Stimulated activated CD4-positive, alpha-beta T cell treated with anti-CD3 and anti-CD28 coated beads, Interleukin-15, amount 100 ng/mL, for 1 hour (primary cell): ENCODE measurements at places on chromosomes 2 and 18.

DNA sequence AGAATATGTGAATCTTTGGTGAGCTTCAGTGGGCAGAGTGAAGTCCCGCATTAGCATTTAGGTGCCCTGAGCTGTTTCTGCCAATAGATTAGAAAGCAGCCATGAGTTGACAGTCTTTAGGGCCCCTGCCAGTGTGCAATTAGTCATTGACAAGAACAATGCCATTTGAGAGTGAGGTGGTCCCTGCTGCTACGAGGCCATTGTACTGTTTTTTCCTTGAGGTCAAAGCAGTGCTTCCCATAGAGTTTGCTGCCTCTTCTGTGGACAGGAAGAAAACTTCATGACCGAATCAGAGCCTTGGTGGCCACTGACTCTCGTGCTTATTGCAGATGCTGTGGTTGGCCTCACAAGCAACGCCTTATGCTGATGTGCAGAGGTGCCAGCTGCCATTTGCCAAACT is 102.7 kb downstream of the SH3BP4 start:
- DNase-seq: no peak

- no peak for DNase-seq
Observed at GRCh38 chr2:54329482-54330161, 73.6 kb upstream of the TSPYL6 start.

DNA sequence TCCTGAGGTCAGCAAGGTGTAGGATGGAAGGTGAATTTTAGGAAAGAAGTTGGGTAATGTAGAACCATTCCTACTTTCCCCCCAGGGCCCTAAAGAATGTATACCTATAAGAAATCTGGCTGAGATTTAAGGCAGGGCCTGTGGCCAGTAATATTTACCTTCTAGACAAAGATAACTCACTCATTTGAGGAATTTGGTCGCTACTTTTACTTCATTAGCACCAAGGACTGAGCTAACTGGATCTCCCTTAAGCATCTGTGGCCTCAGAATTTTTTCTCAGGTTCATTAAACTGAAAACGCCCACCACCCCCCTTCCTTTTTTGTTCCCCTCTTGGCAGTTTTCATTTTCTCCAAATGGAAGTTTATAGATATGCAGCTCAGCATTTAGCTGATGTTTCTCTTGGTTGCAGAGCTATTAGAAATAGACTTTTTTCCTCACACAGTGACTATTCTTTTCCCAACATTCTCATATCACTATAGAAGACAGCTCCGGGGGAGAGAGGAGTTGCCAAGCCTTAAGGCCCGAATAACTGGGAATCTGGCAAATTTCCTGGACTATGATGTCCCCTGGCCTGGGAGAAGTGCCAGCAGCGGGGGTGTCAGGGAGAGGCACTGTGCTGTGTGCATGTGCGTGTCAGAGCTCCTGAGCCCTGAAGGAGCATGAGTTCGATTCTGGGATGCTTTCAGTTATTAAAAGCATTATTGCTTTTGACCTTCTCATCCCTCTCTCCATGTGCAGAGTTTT is 310.9 kb downstream of the PRKCE start:
- DNase-seq: no peak

GRCh38 chr2:79200762-79201161 is 41.2 kb upstream of the REG3A start:
- no peak for DNase-seq

DNA sequence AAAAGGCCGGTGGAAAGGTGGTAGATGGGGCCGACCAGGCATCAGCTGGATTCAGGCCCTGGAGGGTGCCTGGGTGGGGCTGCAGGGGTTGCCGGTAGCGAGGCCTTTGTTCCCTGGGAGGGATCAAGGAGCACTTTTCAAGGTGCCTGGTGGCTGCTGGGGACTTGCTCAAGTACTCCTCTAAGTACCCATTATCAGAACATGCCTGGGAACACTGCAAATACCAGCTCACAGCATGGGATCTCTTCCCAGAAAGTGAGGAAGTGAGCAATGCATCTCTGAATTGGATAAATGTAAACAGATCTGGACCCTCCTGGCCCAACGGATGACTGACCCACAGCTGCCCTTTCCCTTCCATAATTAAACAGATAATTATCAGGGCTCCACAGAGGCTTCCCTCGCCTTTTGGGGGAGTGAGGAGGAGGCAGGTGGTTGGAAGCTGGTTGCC is 210.5 kb downstream of the SH3RF3 start:
- no peak for DNase-seq

DNA sequence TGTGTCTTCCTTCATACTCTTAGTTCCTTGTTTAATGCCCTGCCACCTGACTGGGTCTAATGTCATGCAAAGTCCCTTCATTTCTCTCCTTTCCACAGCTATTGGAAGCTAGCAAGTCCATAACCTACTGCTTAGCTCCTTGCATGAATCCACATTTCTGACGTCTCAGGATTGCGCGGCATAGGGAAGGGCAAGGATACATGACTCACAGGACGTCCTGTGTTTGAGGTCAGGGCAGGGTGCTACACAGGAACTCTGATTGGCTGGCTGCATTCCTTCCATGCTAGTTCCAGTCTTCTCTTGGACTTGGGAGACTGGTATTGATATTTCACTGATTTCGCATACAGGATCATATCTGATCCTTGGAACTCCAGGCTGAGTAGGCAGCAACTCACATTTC is 137.9 kb downstream of the CDH2 start:
- DNase-seq: no peak

GRCh38 chr2:28566521-28567041 is 70.7 kb downstream of the PLB1 start:
- DNase-seq: peak; percentile 82
